ENCODE measurements at places on chromosomes 2 and 18. TPM values are rescaled to one million over a fixed set of nuclear protein-coding genes. Genes with fewer than 3 reads are reported as not detected.

The C2orf80 gene
- not detected for total RNA-seq

DNA sequence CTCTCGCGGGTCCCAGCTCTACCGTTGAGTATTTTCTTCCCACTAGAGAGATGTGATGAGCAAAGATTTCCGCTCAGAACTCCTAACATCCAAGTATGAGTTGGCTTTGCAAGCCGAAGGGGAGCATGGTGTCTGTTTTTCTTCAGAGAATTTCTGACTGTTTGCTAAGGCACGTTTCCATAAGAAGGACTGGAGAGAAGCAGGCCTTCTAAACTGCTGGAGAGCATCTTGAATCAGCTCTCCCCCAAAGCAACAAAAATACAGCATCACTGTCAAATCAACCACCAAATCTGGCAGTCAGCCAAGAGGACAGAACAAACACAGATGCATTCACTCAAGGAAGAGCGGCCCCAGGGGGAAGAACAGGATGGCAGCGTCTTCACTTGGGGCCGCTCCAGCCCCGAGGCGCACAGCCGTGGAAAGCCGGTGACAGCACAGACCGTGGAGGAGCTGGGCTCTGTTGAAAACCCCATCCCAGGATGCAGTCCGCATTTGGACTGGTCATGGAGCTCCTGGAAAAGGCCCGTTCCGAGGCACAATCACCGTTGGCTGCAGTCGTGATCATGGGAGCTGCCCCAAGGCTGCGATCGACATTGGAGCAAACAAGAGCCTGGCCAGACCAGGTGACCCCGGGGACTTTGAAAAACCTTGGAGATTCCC is 101.4 kb downstream of the NFATC1 start:
- DNase-seq, result no peak

DNA sequence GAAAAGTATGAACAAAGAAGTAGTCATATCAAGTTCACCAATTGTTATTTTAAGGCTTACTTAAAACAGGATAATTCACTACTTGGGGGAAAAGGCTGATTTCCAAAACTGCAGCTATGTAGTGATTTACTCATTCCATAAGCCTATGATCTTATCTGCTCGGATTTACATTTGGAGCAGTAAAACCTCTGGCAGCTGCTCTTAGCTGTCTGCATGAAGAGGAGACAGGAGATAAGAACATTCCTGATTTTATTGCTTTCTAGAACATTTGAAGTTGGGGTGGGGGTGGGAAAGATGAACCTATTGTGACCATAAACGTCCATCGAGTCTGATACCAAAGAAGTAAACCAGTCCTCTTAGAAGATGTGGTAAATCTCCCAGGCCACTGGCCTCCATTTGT is 120.9 kb downstream of the MMADHC start:
- DNase-seq, result no peak

DNA sequence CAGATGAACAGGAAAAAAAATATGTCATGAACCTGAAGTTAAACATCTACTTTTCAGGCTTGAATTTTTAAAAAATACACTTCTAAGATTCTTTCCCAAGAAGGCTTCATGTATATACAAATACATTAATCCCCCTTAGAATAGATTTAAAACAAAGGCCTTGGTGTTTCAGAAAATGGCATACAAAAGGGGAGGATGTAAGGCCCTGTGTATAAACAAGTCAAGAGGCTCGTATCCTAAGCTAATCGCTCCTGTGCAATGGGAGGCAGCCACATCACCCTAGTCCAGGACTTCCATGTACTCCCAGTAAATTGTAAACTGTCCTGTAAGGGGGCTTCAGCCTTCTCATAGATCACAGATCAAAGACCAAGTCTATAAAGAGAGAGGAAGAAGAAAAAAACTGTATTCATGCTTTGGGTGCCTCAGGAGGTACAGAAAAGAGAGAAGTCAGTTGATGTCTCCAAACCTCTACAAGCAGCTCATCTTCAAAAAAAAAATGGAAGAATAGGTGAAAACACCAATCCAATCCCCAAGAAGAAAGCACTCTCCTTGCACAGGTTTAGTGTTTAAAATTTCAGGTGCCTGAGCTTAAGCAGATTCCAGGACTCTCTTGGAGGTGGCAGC is 53.9 kb downstream of the ANKRD44 start:
- DNase-seq, result no peak

DNA sequence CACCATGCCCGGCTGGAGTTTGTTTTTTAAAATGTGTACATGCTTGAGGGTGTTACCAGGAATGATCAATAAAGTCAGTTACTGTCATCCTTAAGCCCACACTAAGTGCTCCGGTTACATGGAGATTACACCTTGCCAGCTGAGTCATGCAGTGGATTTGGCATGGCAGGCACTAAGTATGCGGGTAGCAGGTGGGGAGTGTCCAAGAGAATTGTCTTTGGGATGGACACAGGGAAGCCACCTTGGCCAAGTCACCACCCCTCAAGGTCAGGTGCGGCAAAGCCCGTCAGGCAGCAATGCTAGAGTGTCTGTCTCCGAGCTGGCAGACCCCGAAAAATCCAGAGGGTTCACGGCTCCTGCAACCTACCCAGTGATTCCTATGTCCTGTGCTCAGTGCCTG is 54.8 kb downstream of the GBX2 start:
- DNase-seq, result no peak
